Skeletal muscle cell (primary cell): ENCODE measurements at places on chromosomes 4 and X.

DNA sequence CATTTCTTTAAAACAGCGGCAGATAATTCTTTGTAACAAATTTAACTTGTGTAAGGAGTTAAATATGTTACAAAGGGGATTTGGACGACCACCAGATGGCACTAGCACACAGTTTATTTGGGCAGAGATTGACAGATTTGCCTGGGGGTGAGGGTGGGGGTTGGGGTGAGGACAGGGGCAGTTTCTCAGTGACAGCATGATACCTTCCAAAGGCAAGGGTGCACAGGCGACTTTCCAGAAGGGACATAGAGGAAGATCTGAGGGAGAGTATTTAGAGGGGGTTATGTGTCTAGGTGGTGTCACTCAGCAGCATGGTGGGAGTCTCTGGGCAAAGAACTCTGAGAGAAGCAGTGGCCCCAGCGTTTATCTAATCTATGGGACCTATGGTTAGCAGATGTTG lies 9.6 kb upstream of the TMA16 start:
- no peak for DNase-seq

- no peak for DNase-seq
Measured at GRCh38 chr4:13536607-13537006, 7.7 kb downstream of the NKX3-2 start.

GRCh38 chrX:23952391-23952790 lies 44.6 kb downstream of the CXorf58 start:
- no peak for DNase-seq

DNA sequence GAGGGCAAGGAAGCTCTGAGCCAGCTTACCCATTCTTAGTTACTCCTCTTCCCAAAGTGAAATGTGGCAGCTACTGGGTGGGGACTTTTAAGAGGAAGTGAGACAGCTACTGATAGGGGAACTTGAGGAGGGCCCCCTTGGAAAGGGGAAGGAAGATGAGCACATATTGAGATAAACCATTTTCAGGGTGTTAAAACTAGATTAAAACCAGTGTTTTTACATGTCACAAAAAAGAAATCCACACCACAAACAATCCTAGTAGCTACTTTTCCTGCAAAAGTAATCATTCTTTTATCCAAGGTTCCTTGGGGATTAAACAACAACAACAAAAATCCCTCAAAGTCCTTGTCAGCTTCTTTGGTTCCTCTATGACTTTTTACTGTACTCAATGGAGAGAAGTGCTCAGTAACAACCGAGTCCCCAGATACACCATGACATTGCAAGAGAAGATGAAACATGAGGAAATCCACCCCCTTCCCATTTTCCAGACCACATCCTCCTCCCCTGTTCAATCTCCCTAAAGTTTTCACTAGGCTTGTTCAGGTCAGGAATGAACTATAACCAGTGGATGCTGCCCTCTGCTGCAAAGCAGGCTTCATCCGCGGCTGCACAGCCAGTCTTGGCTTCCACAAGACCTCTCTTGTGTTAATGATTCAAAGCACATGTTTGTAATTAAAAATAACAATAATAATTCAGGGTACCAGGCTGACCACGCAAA lies 113.5 kb upstream of the TMEM164 start:
- no peak for DNase-seq

- DNase-seq, result no peak
Measured at GRCh38 chr4:147737623-147738022, 5.7 kb downstream of the ARHGAP10 start.

DNA sequence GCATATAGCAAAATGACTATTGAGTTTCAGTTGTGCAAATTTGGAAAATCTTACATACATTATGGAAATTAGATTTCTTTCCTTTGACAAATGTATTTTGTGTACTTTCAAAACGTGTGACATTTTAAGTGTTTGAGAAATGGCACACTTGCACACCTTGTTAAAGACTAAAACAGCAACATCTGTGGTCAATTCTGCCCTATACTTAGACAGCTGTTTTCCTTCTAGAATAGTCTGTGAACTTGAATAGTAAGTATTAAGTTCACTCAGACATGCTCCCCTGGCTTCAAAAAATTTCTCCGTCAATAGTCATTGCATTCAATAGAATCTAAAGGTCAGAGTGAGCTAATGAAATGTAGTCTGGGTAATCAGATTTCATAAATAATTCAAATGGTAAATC lies 21.7 kb upstream of the TBC1D9 start:
- no peak for DNase-seq

DNA sequence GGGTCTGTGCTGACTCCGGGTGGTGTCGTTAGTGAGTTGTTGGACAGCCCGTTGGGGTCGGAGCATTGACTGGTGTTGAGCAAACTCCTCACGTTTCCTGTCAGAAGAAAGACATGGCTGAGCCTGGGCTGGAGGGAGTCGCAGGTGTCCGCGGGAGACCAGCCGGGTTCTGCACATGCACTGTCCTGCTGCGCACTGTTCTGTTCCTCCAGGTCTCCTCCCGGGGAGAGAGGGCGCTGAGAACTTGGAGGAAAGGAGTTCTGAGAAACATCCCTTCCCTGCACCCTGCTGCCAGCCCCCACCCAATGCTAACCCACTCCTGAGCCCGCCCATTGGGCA lies 1.1 kb downstream of the ZNF141 start:
- no peak for DNase-seq

DNA sequence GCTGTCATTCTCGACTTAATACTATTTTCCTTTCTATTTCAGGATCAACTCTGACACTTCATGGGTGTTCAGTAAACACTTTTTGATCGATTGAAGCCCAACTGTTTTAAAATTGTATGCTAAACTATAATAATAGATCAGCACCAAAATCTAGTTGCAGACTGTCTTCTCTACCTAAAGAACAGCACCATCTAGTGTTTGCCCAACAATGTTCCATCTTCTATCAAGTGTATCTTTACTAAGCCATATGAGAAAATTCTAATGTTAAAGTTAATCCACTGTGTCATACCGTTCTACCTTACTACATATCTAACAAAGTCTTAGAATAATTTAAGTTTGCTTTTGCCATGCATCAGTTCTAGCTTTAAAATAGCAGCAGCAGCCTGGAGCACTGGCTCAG lies 113.0 kb upstream of the PRDX4 start:
- peak; percentile 18 for DNase-seq

DNA sequence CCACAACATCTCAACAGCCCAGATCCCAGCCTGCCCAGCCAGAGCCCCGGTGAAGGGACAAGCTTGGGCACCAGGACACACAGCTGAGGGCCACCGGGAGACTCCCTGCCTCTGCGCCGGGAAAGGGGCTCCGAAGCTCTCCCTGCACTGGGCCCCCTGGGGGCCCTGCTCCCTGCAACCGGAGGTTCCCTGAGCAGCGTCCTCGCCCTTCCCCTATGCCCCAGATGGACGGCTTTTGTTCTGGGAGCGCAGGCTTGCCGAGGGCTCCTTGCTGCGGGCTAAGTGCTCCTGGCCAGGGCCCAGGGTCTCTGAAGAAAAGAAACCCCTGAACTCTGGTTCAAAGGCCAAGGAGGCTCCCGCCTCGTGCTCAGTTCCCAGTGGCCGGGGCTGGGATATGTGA lies 899 bp upstream of the ZFP92 start:
- no peak for DNase-seq

DNA sequence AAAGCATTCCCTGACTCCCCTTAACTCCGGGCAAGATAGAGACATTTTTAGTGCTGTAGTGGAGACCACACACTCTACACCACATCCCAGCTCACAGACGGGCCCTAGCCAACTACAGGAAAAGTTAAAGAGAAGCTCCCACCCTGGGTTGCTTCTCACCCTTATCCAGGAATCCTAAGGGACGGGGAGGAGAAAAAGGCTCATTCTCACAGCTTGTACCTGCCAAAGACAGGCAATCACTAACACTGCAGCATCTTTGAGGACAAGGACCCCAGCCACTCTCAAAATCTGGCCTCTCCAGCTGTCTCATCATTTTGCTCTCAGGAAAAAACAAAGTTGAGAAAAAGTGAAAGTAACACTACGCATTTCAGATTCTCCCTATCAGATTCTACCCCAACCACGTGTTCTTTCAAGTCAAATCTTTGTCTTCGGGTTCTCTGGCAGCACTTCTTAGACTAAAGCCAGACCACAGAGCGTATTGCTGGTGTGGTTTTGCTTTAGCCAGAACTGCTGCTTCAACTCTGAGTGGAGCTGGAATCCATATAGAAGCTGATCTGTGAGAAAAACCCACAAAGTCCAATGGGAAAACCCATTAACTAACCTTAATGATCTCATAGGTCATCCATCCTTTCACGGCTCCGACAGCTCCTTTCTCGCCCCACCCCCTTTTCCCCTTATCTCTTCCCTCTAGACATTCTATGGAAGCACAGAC lies 605.9 kb upstream of the DIPK2B start:
- DNase-seq, result peak; percentile 83

DNA sequence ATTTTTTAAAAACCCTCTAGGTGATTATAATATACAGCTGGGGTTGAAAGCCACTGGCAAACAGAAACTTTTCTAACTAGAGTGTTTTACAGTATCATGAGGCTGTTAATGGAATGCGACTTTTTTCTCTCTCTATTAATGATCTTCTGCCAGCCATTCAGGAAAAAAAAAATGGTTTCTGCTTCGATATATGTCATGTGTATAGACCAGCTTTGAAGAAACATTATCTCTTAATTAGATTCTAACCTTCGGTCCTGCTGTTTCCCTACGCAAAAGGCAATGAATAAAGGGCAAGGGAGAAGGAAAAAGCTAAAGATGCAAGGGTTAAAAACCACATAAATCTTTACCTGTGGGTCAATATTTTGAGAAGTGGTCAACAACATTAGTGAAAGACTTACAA lies 1662.1 kb upstream of the TENM3 start:
- DNase-seq, result no peak

- no peak for DNase-seq
Measured at GRCh38 chr4:82447886-82448285, 17.5 kb downstream of the ENOPH1 start.

GRCh38 chr4:84750960-84751283 lies 168.0 kb downstream of the CDS1 start:
- DNase-seq, result no peak

- DNase-seq, result no peak
Measured at GRCh38 chrX:29107231-29107630, 520.0 kb downstream of the IL1RAPL1 start.

- no peak for DNase-seq
Measured at GRCh38 chr4:153076861-153077260, 127.4 kb upstream of the TRIM2 start.

GRCh38 chr4:96776920-96777527 lies 937.1 kb downstream of the PDHA2 start:
- DNase-seq, result no peak

- DNase-seq, result no peak
Measured at GRCh38 chr4:110472583-110473329, 3.2 kb upstream of the ENPEP start.

DNA sequence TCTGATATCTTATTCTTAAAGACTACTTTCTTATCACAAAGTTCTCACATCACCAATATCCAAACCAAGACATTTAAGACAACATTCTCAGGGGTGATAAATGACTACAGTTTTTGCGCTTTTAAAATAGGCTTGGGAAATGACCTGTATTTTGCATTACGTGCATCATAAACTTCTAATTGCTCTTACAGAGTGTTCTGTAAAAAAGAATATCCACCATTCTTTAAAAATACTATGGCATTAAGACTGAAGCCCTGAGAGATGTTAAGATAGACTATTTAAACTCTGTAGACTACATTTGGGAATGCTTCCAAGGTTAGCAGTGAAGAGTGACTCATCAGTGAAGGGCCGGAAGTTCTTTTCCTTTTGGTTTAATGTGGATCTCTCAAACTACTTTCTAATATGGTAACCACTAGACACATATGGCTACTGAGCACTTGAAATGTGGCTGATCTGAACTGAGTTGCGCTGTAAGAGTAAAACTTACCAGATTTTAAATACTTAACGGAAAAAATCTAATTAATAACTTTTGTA lies 518.8 kb upstream of the FTHL17 start:
- no peak for DNase-seq

- peak; percentile 52 for DNase-seq
Measured at GRCh38 chr4:113141901-113142346, 92.5 kb downstream of the ANK2 start.

GRCh38 chr4:67342291-67342690 lies 203.0 kb downstream of the CENPC start:
- no peak for DNase-seq

GRCh38 chr4:34891892-34892291 lies 1352.4 kb downstream of the ARAP2 start:
- DNase-seq, result no peak

DNA sequence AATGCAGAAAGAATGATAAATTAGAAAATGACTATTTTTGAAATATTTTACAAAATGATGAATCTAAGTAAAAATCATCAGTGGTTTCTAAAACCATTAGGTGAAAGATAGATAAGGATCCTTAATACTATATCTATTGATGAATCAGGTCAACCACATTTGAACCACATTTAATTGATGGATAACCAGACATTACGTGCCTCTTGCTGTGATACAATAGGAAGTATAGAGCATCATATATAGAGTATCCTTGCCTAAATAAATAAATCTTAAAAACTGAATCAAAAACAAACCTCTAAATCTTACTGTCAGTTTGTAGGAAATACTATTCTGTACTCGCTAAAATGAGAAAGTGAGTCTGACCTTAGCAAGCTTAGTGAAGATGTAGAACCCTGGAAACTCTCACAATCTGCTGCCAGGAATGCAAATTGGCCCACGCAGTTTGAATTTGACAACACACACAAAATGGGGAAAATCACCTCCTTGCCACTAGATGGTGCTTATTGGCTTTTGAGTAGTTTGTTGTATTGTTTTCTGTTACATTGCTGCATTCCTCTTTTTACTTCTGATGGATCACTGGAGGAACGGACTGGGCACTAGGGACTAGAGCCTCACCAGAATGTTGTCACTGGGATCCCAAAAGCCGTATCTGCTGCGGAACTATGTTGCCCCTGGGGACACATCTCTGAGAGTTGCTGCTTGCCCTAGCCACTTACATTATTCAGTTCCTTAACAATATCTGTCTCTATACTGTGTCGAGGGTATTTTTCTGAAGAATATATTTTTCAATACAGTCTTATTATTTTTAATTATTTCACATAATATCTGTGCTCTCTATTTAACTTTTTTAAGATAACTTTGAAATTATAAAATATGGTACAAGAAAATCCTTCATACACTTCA lies 25.4 kb upstream of the SLAIN2 start:
- no peak for DNase-seq

DNA sequence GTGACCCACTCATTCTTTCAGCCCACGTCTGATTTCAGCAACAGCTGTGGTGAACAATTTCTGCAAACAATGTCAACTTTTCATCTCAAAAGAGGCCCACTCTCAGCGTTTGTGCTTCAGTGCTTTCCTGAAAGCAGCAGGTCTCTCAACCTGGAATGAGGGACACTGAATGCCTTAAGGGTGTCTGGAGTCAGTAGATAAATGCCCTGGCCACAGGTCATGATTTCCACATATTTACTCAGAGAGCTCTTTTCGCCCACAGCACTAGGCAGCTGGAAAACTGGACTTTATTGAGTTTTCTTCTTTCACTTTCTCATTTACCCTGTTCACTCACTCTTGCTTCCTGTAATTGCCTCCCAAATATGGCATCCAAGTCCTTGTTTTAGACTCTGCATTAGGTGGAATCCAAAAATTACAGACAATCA lies 52.8 kb downstream of the NPFFR2 start:
- no peak for DNase-seq

GRCh38 chr4:145179281-145179860 lies 1.0 kb downstream of the OTUD4 start:
- no peak for DNase-seq
